Thymus (tissue), 14 donors: ENCODE measurements at places on chromosomes 3 and 15. TPM values are rescaled to one million over a fixed set of nuclear protein-coding genes. Genes with fewer than 3 reads are reported as not detected.

Gene ERICH6
- polyA plus RNA-seq: 0.02 TPM

Gene LRRIQ4
- 0.07 TPM for polyA plus RNA-seq

DNA sequence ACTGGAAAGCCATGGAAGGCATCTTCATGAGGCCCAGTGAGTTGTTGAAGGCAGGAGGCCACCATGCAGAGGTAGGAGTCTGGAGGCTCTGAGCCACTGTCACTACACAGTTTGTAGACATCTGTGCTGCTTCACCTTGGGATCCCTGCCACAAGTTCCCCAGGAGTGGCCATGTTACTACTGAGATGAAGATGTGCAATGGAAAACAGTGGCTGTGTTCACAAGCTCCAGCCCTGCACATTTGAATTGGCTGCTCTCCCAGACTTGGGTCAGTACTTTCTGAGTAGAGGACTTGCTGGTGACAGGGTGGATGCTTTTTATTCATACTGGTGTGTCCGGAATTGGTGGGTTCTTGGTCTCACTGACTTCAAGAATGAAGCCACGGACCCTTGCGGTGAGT lies 86.9 kb upstream of the C15orf39 start:
- DNase-seq: no peak

DNA sequence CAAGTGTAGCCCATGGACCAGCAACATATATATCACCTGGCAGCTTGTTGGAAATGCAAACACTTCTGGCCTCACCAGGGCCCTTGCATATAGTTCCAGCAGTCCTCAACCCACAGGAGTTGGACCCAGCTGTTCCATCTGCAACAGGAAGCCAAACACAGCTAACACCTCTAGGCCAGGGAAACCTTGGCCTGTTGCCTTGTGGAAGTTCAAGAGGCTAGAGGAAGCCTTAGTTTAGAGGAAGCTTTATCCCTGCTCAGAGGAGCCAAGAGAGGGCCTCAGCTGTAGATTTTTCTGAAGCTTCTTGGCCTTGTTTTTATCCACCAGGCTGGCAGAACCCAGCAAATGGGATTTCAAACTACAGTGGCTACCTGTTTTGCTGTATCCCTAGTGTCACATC lies 11.4 kb downstream of the FHIT start:
- no peak for DNase-seq

DNA sequence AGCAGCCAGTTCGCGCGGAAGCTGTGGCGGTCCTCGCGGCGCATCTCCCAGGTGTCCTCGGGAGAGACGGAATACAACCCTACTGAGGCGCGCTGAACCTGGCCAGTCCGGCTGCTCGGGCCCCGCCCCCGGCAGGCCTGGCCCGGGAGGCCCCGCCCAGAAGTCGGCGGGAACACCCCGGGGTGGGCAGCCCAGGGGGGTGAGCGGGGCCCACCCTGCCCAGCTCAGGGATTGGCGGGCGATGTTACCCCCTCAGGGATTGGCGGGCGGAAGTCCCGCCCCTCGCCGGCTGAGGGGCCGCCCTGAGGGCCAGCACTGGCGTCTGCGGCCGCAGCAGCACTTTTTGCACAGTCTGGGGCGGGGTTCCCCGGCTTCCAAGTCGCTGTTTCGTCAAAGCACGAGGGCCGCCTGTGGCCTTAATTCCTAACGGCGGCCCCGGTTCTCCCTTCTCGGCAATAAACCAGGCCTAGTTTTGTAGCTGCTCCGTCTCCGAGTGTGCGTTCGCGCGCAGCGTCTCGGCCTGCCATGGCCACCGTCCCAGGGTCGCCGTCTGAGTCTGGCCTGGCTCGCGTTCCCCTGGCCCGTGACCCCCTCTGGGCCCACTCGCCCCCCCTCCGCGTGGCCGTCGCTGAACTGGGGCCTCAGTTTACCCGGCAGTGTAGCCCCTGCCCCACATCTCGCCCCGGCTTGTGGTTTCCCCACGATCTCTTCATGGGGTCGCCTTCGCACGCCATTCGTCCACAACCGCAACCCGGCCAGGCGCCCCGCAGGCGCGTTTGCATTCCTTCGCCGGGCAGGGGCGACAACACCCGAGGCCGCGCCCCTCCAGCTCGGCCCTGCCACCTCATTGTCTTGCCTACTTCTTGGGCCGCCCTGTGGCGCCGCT lies 30.0 kb downstream of the NBEAL2 start:
- peak; percentile 65 for DNase-seq
